ENCODE measurements at places on chromosomes 7 and 10.
A peak's percentile ranks its signal among the peaks of the same experiment; 100 is the strongest.

DNA sequence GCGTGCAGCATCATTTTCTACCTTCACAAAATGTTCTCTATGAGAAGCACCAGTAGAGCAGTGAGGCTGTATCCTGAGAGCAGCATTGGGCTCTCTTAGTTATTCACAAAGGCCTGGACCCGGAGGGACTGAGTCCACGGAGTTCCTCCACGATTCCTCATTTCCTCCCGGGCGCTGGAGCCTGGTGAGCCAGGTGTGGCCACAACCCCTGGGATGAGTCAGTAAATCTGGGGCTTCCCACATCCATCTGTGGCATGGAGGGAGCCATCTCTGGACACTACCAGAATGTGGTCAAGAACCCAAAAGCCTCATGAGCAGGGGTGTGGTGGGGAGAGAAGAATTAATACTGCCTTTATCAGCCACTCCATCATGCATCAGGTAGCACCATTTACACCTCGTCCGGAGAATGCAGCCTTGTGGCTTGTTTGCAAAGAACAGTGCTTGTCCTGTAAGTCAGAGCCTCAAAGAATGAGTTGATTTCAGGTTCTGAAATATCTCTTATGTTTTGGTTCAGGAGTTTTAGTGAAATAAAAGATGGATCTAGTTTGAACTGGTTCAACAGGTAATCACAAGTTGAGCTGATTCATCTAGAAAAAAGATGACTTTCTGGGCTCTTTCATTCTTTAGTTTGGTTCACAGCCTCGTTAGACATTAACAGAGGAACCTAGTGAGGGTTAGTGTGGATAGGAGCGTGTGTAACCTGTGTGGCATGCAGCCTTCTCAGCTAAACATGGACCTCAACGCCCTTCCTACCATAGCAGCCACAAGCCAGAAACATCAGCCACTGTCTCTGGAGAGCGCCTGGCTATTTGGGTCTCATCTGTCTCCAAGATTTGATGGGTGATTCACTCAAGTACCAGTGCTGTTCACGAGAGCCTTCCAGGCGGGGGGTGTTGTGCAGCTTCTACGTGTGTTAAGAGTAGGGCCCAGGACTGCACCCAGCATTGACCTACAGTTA lies 95.2 kb downstream of the WDR37 start:
- DNase-seq, result no peak

- no peak for DNase-seq
Measured at GRCh38 chr7:49333180-49333881, 409.0 kb downstream of the CDC14C start.

DNA sequence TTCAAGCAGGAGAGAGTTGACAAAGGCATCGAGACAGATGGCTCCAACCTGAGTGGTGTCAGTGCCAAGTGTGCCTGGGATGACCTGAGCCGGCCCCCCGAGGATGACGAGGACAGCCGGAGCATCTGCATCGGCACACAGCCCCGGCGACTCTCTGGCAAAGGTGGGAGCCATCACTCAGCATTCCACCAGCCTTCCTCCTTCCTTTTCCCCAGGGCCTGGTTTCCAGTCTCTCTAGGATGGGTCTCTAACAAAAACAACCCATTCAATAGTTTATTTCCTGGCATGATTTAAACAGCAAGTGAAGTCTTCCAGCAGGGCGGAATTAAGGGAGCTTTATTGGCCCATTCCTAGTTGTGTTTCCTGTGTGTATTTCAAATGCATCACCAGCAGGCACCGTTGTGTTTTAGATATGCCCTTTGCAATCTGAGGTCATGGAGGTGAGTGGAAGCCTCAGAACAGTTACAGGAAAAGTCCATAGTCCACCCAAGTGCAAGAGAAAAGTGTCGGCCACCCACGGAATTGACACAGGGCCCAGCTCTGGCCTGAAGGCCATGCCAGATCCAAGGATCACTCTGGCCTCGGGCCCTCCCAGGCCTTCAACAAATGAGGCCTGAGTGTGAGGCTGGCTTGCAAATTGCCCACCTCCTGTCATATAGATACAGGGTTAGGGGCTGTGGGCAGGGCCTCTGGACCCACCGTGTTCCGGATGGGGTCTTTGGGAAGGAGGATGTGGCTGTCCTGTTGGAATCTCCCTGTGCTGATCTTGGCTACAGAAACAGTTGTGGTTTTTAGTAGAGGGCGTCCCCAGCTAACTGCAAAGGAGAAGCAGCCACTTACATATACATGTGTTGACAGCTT lies 46.9 kb upstream of the TRIM8 start:
- no peak for DNase-seq

DNA sequence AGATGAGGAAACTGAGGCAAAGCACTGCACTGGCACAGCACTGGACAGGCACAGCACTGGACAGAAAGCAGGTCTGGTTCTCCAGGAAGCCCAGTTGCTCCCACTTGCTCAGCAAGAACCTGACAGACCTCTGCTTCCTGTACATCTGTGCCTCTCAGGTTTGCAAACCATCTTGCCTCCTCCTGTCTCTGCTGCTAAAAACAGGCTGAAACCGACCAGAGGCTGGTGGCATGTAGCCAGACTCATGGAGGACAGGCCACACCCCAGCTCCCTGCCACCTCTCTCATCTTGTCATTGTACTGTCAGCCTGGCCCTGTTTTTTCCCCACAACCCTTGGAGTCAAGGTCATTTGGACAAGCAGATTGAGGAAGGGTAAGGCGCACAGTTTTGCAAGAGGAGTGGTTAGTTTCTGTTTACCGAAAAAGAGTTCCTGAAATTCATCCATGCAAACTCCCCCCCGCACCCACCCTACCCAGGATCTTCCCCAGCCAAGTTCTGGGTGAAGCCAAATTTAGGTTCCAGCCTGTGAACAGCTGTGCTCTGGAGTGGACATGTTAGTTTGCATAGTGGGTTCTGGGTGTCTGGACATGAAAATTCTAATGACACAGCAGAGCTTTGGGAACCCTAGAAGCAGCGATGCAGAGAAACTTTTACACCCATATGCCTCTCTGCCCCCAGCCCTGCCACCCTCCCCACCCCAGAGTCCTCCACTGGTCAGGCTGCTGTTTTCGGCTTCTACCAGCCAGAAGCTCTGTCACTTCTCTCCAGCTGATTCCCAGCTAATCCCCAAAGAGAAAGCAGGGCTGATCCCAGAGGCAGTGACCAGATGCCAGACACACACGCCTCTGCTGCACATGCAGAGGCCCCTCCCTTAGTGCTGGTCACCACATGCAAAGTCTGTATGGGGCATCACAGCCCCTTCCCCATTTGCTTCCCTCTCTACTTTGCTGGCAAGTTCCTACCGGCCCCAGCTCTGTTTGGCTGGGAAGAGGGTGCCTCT lies 8.5 kb upstream of the C10orf105 start:
- DNase-seq, result peak; percentile 56

GRCh38 chr7:978416-979091 lies 3.2 kb upstream of the COX19 start:
- DNase-seq, result no peak

GRCh38 chr10:60985951-60986350 lies 42.0 kb upstream of the RHOBTB1 start:
- no peak for DNase-seq

GRCh38 chr10:125709553-125710474 lies 9.7 kb upstream of the EDRF1 start:
- no peak for DNase-seq

DNA sequence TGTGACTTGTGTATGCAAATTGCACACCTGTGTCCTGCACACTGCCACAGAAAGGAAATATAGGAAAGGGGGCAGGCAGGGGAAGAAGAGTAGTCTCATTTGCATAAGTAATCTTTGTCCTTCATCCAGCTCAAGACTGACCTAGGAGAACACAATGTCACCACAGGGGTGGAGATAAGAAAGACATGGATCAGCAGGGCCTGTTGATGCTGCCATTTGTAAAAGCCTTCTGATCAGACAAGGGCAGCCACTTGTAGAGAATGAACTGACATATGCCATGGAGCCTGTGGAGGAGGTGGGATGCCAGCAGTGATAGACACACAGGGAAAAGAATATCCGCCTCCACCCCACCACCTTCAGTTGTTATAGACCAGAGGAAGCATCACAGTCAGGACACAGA lies 528.9 kb downstream of the HTR7 start:
- no peak for DNase-seq

DNA sequence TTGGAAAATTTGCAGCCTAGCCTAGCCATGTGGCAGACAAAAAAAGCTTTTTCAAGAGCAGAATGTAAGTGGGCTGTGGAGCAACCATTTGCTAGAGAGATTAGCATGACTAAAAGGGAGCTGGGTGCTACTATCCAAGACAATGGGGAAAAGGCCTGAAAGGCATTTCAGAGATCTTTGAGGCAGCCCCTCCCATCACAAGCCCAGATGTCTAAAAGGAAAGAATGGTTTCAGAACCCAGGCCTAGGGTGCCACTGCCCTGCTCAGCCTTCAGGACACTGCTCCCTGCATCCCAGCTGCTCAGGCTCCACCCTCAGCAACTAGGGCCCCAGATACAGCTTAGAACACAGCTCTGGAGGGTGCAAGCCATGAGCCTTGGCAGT lies 24.7 kb downstream of the PNLIPRP3 start:
- DNase-seq, result no peak

DNA sequence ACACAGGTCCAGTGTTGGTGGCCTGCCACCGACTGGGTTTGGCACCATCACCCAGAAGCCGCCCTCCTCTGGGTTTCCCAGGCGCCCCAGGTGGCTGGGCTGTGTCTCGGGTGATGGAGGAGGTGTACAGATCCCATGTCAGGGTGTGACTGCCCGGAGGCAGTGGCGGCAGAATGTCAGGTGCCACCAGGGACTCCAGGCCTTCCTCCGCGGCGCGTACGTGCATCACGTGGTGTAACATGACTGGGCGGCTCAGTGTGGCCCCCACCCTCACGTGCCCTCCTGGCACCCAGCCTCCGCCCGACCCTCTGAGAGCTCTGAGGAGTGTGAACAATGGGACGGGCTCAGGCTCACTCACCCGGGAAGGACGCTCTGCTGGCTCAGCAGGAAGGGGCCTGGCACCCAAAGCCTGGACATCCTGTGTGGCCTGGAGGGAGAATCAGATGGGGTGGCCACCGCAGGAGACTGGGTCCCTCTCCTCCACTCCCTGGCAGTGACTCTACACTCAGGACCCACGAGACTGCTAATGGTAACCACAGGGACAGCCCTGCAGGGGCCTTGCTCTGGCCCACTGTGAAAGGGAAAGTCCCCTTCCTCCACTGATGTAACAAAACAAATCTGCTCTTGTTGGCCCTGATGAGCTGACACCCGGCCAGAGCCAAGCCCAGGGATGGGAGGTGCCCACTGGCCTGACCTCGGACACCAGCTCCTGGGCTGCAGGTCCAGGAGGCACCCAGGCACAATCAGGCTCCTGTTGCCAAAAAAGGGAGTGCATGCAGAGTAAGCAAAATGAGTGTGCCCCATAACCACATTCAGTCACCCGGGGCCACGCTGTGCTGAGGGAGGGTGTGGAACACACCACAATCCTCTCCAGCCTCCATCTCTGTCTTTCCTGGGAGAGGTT lies 164.8 kb downstream of the PRKAG2 start:
- no peak for DNase-seq

GRCh38 chr7:27784399-27785053 lies 44.6 kb downstream of the TAX1BP1 start:
- DNase-seq, result no peak

GRCh38 chr7:152661479-152661878 lies 14.5 kb downstream of the XRCC2 start:
- no peak for DNase-seq

- no peak for DNase-seq
Measured at GRCh38 chr7:39271402-39271801, 293.7 kb downstream of the POU6F2 start.

GRCh38 chr10:25142116-25142864 lies 32.5 kb upstream of the GPR158 start:
- no peak for DNase-seq

DNA sequence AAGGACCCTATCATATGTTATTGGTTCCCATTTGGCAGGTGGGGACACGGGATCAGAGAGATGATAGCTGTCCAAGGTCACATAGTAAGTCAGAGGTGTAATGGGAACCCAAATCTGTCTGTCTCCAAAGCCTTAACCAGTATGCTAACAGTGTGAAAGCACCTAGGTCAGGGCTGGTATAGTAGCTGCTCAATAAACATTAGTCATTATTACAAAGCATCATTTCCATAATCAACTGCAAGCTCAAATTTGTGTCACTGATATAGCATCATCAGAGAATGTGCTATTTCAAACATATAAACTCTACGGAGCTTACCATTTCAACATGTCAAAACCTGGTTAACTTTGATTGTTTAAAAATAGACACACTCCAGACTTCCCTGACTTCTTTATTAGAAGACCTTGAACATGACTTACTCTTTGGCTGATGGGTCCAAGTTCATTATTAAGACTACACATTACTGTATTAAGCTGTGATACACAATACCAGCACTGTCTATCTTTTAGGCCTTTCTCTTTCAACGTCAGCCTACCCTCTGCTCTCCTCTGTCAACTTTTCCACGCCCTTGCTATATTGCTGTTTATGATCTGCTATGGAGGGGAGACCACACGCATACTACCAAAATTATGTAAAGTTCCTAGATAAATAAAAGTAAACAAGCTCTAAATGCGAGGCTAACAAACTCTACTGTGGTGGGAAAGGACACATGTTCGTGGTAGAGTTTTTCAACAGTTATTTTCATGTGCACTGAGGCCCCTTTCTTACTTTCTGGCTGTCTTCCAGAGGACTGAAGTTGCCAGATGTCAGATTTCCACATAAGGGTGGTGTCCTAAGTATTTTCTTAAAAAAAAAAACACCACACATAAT lies 33.6 kb downstream of the DNMBP start:
- no peak for DNase-seq

DNA sequence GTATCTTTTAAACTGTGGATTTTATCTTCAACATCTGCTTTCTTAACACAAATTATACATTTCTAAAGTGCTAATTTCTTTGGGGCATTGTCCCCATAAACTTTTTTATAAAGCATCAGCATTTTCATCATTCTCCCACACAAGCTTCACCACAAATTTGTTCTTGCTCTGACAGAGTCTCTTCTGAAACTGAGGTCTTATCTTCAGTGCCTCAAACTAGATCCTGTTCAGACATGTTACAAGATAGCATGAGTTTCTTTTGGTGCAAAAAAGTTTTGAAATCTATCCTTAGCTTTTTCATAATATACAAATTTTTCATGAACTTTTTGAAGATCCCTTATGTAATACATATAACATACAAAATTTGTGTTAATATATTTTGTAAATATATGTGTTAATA lies 346.6 kb downstream of the IPMK start:
- no peak for DNase-seq

- no peak for DNase-seq
Measured at GRCh38 chr7:138563808-138564207, 103.7 kb downstream of the TRIM24 start.

- DNase-seq, result no peak
Measured at GRCh38 chr10:106565546-106565945, 599.0 kb downstream of the SORCS1 start.

GRCh38 chr10:110815354-110816004 lies 56.2 kb upstream of the PDCD4 start:
- no peak for DNase-seq

GRCh38 chr7:75624134-75624832 lies 114.5 kb downstream of the HIP1 start:
- DNase-seq, result no peak

- DNase-seq, result no peak
Measured at GRCh38 chr7:84536271-84536870, 341.8 kb upstream of the SEMA3A start.

- no peak for DNase-seq
Measured at GRCh38 chr10:85152496-85152895, 824.1 kb downstream of the CCSER2 start.

GRCh38 chr7:135274495-135275268 lies 41.0 kb downstream of the STRA8 start:
- peak; percentile 69 for DNase-seq

- DNase-seq, result no peak
Measured at GRCh38 chr10:69130251-69130650, 6.3 kb downstream of the VPS26A start.

- DNase-seq, result no peak
Measured at GRCh38 chr7:28142650-28143049, 37.9 kb downstream of the JAZF1 start.

GRCh38 chr10:130458509-130458908 lies 322.3 kb downstream of the GLRX3 start:
- DNase-seq, result no peak

All from stimulated activated CD4-positive, alpha-beta T cell treated with anti-CD3 and anti-CD28 coated beads, Interleukin-4, amount 100 ng/mL, for 1 hour (primary cell).